ENCODE measurements at places on chromosomes 3 and 15.

GRCh38 chr3:193229851-193230420 is 11.1 kb upstream of the PLAAT1 start:
- DNase-seq: no peak

- DNase-seq: no peak
Measured at GRCh38 chr15:88918738-88919137, 5.6 kb upstream of the MFGE8 start.

- no peak for DNase-seq
Measured at GRCh38 chr3:104886220-104886995, 480.3 kb upstream of the ALCAM start.

- DNase-seq: no peak
Measured at GRCh38 chr15:23648920-23649515, 1.4 kb upstream of the MAGEL2 start.

GRCh38 chr3:183354325-183354831 is 74.0 kb downstream of the MCF2L2 start:
- DNase-seq: no peak

DNA sequence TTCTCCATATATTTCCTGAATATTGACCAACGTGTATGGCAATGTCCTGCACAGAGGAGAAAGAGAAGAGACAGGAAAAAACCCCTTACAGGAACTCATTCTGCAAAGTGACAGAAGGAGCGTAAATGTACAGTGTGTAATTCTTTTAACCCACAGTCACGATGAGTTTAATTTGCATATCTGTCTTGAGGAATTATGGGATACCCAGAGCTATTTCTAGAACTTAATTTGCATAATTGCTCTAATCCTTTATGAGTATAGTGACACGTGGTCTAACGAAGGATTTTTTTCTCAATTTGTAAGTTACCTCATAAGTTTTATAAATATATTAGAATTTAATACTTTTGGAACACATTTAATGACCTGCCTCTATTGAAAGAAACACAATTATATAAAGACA is 9.8 kb downstream of the GPR27 start:
- DNase-seq: no peak

- DNase-seq: no peak
Measured at GRCh38 chr3:143831994-143832393, 16.3 kb downstream of the SLC9A9 start.

- no peak for DNase-seq
Measured at GRCh38 chr15:96146726-96147125, 183.8 kb upstream of the NR2F2 start.

- peak; percentile 69 for DNase-seq
Measured at GRCh38 chr15:99717161-99718009, 15.9 kb downstream of the LYSMD4 start.

- no peak for DNase-seq
Measured at GRCh38 chr3:105801397-105801796, 67.4 kb downstream of the CBLB start.

- no peak for DNase-seq
Measured at GRCh38 chr3:49602049-49602554, 47.8 kb downstream of the BSN start.

DNA sequence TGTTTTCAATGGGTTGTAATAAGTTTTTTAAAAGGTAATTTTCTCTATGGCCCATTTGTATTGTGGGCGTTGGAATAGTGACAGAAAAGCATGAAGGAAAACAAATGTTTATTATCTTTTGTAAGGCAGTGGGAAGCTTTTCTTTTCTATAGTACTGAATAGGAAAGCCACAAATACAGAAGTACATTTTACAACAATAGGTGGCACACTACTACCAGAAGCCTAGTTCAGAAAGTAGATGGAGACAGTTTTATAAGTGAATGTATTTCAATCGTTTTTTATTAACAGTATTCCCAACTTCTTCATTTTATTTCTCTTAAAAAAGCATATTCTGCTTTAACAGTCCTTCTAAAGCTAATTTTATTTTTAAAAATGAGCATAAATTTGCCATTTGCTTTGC is 296.7 kb downstream of the PTPRG start:
- DNase-seq: no peak

GRCh38 chr3:29694783-29695182 is 413.9 kb downstream of the RBMS3 start:
- no peak for DNase-seq

DNA sequence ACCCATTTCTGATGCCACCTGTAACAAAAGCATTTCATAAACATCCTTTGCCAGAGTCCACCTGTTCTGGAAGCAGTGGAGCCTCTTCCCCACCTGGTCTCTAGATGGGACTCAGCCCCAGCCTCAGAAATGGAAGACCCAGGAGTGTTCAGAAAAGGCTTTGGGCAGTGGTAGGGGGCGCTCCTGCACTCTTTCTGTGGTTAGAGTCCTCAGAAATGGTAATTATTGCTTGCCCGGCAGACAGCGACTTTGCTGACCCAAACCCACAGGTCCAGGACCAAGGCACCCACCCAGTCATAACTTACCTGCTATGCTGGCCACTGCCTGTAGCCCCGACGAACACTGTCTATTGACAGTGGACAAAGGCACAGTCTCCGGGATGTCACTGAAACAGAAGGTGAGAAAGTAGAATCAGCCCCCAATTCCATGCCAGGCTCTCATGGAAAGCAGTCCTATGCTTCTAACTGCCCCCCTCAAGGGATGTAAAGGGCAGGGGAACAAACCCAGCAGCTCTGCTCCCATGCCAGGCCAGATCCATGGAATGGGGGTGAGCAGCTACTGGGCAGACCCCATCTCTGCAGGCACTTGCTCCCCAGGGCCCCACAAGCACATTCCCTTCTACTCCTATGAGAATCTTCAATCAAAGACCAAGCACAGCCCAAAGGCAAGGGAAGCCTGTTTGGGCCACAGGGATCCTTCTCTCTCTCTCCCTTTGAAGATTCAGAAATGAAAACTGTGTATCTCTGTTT is 5.1 kb downstream of the ACAA1 start:
- no peak for DNase-seq

DNA sequence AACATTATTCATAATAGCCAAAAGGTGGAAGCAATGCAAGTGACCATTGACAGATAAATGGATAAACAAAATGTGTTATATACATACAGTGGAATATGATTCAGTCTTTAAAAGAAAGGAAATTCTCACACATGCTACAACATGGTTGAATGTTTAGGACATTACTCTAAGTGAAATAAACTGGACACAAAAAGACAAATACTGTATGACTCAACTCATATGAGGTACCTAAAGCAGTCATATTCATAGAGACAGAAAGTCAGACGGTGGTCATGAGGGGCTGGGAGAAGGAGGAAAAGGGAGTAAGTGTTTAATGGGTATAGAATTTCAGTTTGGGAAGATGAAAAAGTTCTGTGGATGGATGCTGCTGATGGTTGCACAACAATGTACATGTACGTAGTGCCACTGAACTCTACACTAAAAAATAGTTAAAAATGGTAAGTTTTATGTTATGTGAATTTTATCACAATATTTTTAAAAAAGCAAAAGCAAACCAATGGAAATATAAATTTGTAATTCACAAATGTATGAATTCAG is 5.3 kb downstream of the TXNRD3 start:
- no peak for DNase-seq

DNA sequence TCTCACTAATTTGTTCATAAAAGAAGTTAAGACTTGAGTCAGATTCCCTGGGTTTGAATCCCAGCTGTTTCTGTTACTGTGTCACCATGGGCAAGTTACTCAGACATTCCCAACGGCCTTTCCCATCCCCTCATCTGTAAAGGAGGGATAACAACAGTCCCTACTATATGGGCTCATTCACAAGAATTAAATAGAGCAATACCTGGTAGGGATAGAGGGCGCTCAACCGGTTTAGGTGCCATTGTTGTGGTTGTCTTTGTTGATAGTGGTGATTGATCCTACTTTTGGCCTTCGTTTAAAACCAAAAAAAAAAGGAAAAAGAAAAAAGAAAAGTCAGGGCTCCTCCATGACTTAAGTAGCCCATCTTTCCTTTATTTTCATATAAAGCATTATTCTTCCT is 563.1 kb downstream of the GRM7 start:
- DNase-seq: no peak

GRCh38 chr3:71987089-71987735 is 202.3 kb upstream of the PROK2 start:
- no peak for DNase-seq

GRCh38 chr3:36457667-36458066 is 77.4 kb downstream of the STAC start:
- DNase-seq: no peak

GRCh38 chr3:187450431-187451190 is 82.4 kb downstream of the RTP4 start:
- no peak for DNase-seq

Measured in spleen (tissue), 13 donors.